Stimulated activated CD8-positive, alpha-beta memory T cell treated with anti-CD3 and anti-CD28 coated beads, Interleukin-7, amount 100 ng/mL, for 24 hours (primary cell): ENCODE measurements at places on chromosomes 1 and 21.

DNA sequence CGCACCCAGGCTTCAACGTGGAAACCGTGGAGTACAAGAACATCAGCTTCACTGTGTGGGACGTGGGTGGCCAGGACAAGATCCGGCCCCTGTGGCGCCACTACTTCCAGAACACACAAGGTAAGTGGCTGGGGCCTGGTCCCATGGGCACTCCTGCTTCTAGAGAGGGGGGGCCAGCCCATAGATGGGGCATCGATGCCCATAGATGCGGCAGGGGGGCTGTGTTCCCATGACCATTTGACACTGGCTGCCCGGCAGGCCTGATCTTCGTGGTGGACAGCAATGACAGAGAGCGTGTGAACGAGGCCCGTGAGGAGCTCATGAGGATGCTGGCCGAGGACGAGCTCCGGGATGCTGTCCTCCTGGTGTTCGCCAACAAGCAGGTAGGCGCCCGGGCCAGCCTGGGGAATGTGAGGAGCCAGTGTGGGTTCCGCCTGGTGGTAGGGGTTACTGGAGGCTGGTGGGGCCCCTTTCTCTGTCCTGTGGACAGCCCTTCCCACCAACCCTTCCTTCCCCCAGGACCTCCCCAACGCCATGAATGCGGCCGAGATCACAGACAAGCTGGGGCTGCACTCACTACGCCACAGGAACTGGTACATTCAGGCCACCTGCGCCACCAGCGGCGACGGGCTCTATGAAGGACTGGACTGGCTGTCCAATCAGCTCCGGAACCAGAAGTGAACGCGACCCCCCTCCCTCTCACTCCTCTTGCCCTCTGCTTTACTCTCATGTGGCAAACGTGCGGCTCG lies 5.6 kb downstream of the C1orf35 start:
- no peak for DNase-seq

GRCh38 chr1:74714429-74715235 lies 18.2 kb downstream of the CRYZ start:
- no peak for DNase-seq

- no peak for DNase-seq
These were observed 11.3 kb upstream of the BMP8B start for GRCh38 chr1:39799770-39800470.

DNA sequence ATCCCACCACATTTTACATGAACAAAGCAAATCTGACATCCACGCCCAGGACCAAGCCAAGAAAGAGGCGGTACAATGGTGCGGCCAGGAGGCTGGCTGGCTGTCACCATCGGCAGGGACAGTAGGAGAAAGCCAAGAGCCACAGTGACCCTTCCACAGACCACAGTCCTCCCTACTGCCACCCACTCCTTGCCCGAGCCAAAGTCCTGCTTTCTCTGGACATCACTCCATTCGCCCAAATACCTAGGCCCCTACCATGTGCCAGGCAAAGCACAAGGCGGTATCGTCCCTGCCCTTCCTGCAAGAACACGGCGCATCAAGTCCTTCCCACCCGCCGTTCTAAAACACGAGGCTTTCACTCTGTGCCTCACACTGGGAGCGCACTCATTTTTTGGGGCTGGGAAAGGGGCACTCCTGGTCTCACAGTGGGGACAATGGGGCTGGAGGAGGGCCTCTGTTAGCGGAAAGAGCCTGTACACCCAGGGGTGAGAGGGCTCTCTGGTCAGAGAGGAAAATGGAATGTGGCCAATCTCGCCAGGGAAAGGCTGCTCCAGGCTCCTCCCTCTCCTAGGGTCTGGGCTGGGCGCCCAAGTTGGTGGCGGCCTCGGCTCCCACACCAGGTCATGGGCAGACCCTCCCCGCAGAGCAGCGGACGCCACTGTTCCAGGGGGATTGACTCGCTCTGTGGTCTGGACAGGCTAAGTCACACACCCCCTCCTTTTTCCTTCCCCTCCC lies 26.5 kb downstream of the SSBP3 start:
- no peak for DNase-seq

- no peak for DNase-seq
These were observed 801 bp downstream of the EPRS1 start for GRCh38 chr1:220045356-220046051.

DNA sequence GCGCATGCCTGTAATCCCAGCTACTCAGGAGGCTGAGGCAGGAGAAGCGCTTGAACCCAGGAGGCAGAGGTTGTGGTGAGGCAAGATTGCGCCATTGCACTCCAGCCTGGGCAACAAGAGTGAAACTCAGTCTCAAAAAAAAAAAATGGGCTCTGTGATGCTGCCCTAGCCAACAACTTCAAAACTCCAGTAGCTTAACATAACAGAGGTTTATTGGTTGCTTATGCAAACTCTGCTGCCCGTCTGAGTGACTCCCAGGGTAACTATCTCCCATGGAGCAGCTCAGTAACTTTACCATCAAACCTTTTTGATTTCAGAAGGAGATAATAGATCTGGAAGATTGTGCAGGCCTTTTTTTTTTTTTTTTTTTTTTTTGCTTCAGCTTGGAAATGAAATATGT lies 18.9 kb upstream of the ITLN2 start:
- no peak for DNase-seq

- no peak for DNase-seq
These were observed 2.1 kb downstream of the MROH7 start for GRCh38 chr1:54643736-54644135.

- no peak for DNase-seq
These were observed 886.9 kb downstream of the AMY1C start for GRCh38 chr1:104636581-104636980.
